ENCODE measurements at places on chromosomes 3 and 15. TPM values are rescaled to one million over a fixed set of nuclear protein-coding genes. Genes with fewer than 3 reads are reported as not detected.

- H3K36me3 ChIP-seq: peaks cover 12% of the 10 kb centered on the region
- peak overlapping the region; percentile 6 for H3K4me3 ChIP-seq
- H3K27me3 ChIP-seq: no peaks in the 10 kb centered on the region
- H3K4me1 ChIP-seq: peaks cover 62% of the 10 kb centered on the region
- H3K27ac ChIP-seq: peak overlapping the region; percentile 93
Observed at GRCh38 chr15:51846066-51846462, 16.6 kb downstream of the TMOD3 start.

GRCh38 chr15:59543721-59544547 lies 67.6 kb upstream of the GCNT3 start:
- H3K36me3 ChIP-seq: no peaks in the 10 kb centered on the region
- H3K4me3 ChIP-seq: no peak overlapping the region
- no peak overlapping the region for H3K27ac ChIP-seq
- no peak for DNase-seq
- H3K4me1 ChIP-seq: peaks cover 15% of the 10 kb centered on the region
- H3K27me3 ChIP-seq: no peaks in the 10 kb centered on the region

- H3K4me3 ChIP-seq: no peak overlapping the region
- H3K27ac ChIP-seq: no peak overlapping the region
- peaks cover 16% of the 10 kb centered on the region for H3K4me1 ChIP-seq
- DNase-seq: no peak
- peaks cover 15% of the 10 kb centered on the region for H3K36me3 ChIP-seq
- no peaks in the 10 kb centered on the region for H3K27me3 ChIP-seq
Observed at GRCh38 chr3:61903074-61903473, 341.7 kb downstream of the PTPRG start.

DNA sequence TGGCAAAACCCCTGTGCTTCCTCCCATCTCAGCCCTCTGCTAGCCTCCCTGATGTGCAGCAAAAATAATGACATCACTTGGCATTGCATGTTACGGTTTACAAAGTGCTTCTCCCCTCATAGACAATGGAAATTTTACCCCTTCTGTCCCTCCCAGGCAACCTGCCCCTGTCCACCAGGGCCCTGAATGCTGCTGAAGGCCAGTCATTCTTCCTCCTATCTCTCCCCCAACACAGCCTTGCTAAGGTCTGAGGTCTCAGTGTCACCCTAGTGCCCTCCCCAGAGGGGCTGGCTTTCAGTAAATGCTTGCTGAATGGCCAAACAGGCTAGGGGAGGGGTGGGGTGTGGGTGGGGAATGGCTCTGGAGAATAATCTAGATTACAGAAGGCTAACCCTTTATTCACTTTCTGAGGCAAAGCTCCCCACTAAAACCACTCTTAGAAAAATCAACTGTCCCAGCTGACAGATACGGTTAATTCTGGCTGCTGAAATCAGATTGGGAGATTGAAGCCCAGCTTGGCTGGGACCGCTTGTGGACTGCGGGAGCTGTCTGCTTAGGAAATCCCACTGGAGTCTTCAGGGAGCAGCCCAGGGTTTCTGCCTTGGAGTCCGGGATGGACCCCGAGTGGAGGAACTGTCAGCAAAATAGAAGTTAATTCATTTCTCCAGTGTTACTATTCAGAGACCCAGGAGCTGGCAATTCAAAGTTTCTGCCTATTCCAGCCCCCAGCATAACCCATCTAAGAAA lies 22.9 kb downstream of the ANP32A start:
- H3K36me3 ChIP-seq: peaks cover 16% of the 10 kb centered on the region
- peak overlapping the region; percentile 57 for H3K27ac ChIP-seq
- H3K4me3 ChIP-seq: no peak overlapping the region
- peaks cover 50% of the 10 kb centered on the region for H3K4me1 ChIP-seq
- H3K27me3 ChIP-seq: no peaks in the 10 kb centered on the region
- no peak for DNase-seq

ZNF660 gene
- total RNA-seq: not detected

HHLA2 gene
- total RNA-seq: not detected

GRCh38 chr3:21909096-21909495 lies 158.1 kb upstream of the ZNF385D start:
- H3K27ac ChIP-seq: no peak overlapping the region
- H3K27me3 ChIP-seq: no peaks in the 10 kb centered on the region
- H3K4me3 ChIP-seq: no peak overlapping the region
- H3K36me3 ChIP-seq: no peaks in the 10 kb centered on the region

GRCh38 chr3:11335056-11335608 lies 62.9 kb downstream of the ATG7 start:
- peak; percentile 77 for DNase-seq
- H3K4me3 ChIP-seq: no peak overlapping the region
- no peaks in the 10 kb centered on the region for H3K27me3 ChIP-seq
- H3K4me1 ChIP-seq: no peaks in the 10 kb centered on the region
- peaks cover 45% of the 10 kb centered on the region for H3K36me3 ChIP-seq
